WTC11 (cell line): ENCODE measurements at places on chromosomes 2 and 18.

- DNase-seq, result no peak
Measured at GRCh38 chr2:67186326-67186725, 210.8 kb upstream of the ETAA1 start.

DNA sequence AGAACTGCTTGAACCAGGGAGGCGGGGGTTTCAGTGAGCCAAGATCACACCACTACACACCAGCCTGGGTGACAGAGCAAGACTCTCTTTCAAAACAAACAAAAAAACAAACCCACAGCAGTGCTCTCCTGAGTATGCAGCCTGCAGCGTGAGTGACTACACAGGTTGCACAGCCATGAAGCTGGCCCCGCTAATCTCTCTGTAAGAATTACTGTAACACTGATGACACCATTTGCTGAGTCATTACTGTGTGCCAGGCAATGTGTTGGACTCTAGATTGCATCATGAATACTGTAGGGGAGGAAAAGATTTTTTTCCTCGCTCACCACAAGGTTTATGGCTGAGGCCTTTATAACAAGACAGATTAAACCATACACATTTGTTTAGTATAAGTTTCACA is 118.6 kb upstream of the ATP8B1 start:
- DNase-seq, result no peak

DNA sequence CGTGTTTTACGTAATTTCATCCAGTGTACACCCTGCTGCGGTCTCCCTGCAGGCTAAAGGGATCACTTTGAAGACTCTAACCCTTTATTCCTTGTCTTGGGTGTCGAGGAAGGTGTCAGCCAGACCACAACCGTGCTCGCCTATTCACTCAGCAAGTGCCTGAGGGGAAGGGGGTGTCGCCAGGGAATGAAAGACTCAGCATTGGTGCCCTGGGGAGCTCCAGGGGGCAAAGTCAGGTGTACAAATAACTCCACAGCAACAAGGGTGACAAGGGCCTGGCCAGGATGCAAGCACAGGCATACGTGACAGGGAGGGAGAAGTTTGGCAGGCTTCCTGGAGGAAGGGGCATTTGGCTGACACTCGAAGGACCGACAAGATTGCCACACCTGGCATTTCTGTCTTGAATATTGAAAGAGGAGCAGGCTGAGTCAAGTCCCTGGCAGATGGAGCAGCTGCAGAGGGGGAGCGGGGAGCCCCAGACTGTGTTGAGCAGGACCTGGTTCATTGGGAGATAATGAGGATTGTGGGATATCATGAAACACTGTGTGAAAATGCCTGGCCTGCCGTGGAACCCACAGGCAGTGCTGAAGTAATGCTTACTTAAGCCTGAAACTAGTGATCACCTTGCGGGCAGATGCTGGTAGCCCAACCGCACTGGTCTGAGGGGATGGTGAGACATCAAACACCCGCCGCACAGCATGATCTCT is 93.9 kb downstream of the RHOB start:
- DNase-seq, result no peak

DNA sequence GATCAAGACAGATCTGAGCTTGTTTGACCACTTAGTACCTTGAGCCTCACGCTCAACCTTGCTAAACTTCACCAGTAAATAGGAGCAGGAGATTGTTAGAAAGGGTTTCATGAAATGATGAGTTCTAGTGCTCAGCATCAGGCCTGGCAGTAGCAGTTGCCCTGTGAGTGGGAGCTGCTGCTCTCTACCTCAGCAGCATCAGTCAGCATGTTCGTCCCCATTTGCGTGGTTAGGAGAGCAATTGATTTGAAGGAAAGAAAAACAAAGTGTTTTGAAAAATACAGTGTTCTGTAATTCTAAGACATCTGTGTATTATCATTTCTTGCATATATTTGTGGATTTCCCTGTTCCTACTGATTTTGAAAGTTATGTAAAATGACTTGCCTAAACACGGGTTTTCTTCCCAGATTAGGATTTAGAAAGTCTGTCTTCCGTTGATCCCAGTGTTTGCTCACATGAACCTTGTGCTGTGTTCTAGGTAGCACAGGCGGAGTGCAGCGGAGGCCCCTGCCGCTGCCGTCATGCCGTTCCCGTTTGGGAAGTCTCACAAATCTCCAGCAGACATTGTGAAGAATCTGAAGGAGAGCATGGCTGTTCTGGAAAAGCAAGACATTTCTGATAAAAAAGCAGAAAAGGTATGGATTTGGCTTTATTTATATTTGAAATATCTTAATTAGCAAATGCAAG is 47.0 kb downstream of the CAB39 start:
- DNase-seq, result no peak

- no peak for DNase-seq
Measured at GRCh38 chr2:65228263-65228750, 676 bp downstream of the ACTR2 start.

GRCh38 chr2:239423551-239423950 is 22.7 kb upstream of the HDAC4 start:
- DNase-seq, result no peak

- DNase-seq, result no peak
Measured at GRCh38 chr2:191319186-191319585, 74.0 kb downstream of the MYO1B start.

GRCh38 chr2:234161932-234162331 is 111.4 kb downstream of the SPP2 start:
- no peak for DNase-seq

GRCh38 chr18:62164855-62165487 is 21.9 kb downstream of the PIGN start:
- DNase-seq, result no peak

DNA sequence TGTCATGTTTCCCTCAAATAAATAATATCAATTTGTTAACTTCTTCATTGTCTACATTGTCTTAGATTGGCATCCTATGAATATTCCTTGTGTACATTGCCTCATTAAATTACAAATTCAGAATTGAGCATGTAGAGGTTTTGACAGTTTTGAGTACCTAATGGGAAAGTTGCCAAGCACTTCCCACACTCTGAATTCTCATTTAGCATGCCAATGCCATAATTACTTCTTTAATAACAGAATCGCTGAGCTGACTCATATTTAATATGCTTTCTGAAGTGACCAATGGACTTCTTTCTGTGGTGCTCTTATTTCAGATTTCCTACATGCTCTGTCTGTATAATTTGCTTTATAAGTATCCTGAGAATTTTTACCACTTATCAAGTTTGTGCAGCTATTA is 114.4 kb upstream of the NOL4 start:
- DNase-seq, result no peak

GRCh38 chr18:44135741-44136140 is 544.9 kb upstream of the SETBP1 start:
- DNase-seq, result no peak

DNA sequence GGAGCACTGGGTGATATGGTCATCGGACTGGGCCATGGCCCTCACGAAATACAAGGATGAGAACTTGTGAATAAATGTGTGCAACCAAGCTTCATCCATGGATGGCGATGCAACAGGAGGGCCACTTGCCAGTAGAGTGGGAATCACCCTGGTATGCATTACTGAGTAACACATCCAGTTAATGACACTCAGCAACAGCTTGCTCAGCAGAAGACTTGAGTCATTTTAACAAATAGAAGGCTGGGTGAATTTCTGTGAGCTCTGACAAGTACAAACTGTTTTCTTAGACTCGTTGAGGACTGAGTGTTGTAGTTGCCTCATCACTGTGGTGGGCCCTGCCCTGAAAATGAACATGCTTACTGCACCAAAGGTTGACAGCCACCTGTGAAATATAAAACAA is 221.6 kb downstream of the NCKAP5 start:
- DNase-seq, result no peak

GRCh38 chr2:118044854-118045253 is 31.0 kb upstream of the CCDC93 start:
- no peak for DNase-seq

DNA sequence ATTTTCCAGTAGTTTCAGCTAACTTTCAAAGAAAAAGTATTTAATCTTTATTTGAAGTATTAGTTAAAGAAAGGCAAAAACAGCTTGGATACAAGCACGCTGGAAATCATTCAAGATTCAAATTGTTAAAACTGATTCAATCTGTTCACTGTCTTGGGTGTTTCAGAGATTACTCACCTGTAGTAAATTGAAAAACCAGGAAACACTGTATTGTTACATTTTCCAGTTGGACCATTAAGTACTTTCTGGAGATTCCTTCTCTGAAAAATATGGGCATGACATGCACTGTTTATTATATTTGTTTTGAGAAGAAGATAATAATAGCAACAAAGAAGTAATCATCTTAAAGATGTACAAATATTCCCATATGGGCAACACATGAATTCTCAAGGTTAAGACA is 196.1 kb downstream of the UBE2E3 start:
- DNase-seq, result no peak

- no peak for DNase-seq
Measured at GRCh38 chr2:199446996-199447576, 10.7 kb downstream of the SATB2 start.

DNA sequence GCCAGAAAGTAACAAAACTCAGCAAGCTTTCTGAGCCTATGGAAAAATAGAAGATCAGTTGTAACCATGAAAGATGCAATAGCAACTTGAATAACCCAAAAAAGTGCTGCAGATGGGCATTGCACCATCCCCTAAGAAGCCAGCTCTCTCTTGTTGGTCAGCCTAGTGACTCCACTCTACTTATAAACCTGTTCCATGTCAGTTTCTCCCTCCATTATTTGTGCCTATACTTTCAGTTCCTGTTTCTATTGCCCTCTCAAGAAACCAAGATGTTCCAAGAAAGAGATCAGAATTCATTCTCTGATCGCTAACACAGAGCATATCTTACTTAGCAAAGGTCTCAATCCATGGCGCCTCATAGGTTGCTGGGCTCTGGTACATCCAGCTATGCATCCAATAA is 170.3 kb upstream of the MAP2 start:
- no peak for DNase-seq

DNA sequence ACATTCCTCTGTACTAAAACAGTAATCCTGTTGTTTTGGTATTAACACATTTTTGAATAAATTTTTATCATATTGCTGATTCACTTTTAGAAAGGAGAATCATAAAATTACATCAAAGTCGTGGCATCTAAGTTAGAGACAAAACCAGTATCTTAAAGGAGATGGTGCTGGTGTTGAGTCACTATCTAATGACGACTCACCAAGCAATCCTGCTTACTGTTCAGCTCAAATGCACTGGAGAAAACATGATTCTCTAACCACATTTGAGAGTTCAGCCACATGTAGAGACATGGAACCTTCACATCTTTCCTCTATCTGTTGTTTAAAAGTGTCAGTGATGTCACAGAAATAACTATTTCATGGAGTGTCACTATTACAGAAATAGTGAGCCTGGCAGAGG is 473.8 kb downstream of the TGIF1 start:
- DNase-seq, result no peak

DNA sequence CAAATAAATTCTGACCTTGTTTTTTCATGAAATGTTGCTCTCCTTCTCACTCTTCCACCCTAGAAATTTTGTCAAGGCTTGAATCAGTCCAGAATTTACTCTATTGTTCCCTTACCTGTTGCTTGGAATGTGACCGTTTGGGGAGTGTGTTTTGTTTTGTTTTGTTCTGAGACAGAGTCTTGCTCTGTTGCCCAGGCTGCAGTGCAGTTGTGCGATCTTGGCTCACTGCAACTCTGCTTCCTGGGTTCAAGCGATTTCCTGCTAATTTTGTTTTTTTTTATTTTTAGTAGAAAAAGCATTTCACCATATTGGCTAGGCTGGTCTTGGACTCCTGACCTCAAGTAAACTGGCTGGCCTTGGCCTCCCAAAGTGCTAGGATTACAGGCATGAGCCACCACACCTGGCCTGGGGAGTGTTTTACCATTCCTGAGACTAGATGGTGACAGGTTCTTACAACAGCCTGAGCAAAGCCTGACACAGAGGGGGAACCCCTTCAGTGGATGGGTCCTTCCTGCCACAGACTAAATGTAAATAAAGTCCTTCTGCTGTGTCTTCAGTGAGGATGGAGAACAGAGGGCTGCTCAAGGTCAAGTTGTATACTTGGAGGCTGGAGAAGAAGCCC is 52.0 kb downstream of the HAUS1 start:
- no peak for DNase-seq

- DNase-seq, result no peak
Measured at GRCh38 chr2:178731300-178731699, 75.9 kb downstream of the TTN start.

- DNase-seq, result no peak
Measured at GRCh38 chr2:137252934-137253333, 487.6 kb downstream of the THSD7B start.

DNA sequence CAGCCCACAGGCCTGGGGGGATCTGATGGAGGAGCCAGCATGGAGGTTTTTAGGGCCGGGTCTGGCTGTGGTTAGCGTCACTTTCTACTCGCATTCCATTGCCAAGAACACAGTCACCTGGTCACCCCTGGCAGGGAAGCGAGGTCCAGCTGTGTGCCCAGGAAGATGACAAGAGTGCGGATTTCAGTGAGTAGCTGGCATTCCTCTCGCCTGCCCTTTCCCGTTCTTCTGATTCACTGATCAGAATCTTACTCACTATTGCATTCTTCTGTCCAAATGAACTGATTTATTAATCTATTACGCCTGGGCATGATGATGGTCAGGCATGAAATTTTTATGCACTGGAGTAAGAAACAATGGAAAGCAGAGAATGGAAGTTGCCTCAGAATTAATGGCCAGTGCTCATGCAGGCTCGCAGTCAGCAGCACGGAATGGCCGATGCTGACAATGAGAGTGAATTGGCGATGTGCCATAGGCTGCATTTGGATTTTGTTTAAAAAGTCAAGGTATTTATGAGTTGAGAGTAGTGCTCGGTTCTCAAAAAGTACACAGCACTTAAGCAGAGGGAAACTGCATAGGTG is 76.4 kb upstream of the MGAT5 start:
- no peak for DNase-seq

GRCh38 chr18:79290876-79291275 is 104.9 kb upstream of the NFATC1 start:
- DNase-seq, result no peak

DNA sequence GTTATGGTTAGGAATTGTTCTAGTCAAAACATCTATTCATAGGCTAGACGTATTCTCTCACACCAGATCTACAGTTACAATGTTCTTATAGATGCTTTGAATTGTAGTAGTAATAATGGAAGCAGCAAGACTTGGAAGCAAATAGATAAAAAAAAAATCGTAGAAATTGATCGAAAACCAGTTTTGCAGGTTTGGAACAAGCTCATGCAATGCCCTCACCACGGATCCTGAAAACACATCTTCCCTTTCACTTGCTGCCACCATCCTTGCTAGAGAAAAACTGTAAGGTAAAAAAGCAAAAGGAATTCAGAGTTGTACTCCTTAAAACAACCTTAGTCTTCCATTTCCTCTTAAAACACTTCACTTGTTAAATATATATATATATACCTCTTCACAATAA is 4.4 kb downstream of the SULT1C4 start:
- DNase-seq, result no peak

DNA sequence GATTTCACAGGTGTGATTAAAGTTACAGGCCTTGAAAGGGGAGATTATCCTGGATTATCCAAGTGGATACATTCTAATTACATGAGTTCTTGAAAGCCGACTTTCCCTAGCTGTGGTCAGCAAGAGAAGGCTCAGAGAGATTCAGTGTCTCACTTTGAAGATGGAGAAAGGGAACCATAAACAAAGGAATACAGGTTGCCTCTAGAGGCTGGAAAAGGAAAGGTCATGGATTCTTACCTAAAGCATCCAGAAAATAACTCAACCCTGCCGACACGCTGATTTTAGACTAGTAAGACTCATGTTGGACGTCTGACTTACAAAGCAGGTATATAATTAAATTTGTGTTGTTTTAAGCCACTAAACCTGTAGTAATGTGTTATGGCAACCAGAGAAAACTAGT is 1095.7 kb upstream of the ZEB2 start:
- DNase-seq, result no peak
